ENCODE measurements at places on chromosomes 6 and 20.

GRCh38 chr6:99560668-99561067 lies 7.8 kb downstream of the CCNC start:
- DNase-seq: no peak

- peak; percentile 18 for DNase-seq
Observed at GRCh38 chr20:14384416-14385175, 47.2 kb upstream of the FLRT3 start.

GRCh38 chr6:109342506-109342905 lies 39.8 kb downstream of the CD164 start:
- DNase-seq: no peak

DNA sequence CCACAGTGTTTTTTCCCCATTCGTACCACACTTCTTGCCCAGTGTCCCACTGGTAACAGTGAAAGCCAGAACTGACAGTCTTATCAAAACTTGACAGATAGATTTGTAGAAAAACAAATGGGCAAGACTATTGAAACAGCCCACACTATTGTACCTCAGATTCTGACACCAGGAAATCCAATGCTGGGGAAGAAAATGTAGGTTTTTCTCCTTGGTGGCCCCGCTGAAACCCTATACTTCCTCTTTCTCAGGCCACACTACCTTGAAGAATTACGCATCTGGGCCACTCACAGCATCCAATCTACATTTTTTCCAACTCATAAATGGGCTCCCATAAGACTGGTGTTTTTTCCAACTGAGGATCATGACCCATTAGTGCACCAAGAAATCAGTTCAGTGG lies 90.9 kb upstream of the HDDC2 start:
- no peak for DNase-seq

DNA sequence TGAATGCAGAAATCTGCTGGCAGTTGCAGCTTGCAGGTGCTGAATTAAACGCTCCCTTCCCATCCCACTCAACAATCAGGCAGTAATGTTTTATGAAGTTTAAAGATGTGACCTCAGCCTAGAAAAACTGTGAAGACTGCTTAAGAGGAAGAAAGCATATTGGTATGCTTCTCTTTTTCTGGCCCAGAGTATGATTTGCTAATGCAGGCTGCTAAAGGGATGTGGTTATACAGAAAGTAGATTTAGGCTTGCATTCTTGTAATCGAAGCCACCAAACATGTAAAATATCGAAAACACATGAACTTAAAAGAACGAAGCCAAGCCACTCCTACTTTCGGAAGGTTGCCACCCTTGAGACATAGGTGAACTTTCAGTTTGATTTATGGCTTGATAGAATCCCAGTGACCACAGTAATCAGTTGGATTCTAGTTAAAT lies 40.7 kb downstream of the MAP3K5 start:
- no peak for DNase-seq

DNA sequence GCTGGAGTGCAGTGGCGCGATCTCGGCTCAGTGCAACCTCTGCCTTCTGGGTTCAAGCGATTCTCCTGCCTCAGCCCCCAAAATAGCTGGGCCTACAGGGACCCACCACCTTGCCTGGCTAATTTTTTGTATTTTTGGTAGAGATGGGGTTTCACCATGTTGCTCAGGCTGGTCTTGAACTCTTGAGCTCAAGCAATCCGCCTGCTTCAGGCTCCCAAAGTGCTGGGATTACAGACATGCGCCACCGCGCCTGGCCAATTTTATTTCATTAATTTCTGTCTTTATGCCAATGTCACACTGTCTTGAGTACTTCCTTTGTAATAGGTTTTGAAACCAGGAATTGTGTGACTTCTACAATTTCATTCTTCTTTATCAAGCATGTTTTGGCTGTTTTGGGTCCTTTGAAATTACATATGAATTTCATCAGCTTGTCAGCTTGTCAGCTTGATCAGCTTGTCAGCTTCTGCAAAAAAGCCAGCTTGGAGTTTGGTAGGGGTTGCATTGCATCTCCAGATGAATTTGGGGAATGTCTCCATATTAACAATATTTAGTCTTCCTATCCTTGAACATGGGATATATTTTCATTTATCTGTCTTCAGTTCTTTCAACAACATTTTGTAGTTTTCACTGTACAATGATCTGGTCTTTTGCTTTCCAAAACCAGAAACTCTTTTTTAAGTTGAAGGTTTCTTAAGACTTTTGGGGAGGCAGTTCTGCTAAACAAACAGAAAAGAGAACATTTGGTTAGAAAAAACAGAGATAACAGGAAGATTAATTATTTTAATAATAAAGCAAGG lies 20.8 kb downstream of the ZFAND3 start:
- DNase-seq: no peak

DNA sequence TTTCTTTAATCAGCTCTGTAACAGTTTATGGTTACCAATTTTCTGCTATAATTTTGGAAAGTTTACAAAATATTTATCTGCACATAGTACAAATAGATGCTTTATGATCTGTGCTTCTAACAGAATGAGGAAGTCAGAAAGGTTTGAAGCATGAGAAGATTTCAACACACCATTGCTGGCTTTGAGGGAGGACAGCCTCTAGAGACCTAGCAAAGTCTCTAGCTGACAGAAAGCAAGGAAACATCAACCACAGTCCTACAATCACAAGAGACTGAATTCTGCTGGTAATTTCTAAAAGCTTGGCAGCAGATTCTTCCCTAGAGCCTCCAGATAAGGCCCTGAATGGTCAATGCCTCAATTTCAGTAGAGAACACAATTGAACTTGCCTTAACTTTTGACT lies 750.8 kb upstream of the SLC35B3 start:
- no peak for DNase-seq

GRCh38 chr6:43105538-43106222 lies 29.6 kb downstream of the PTK7 start:
- no peak for DNase-seq

DNA sequence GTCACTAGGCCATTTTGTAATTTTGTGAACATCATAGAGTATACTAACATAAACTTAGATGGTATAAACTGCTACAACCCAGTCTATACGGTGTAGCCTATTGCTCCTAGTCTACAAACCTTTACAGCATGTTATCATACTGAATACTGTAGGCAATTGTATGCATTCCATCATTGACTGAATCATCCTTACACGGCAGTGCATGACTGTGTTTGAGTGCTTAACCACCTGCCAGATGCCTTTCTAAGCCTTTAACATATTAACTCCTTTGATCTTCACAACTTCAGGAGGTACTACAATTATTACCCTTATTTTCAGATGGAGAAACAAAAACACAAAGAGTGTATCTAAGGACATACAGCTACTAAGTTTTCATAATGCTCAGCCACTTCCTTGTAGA lies 14.0 kb downstream of the DPPA5 start:
- DNase-seq: no peak

GRCh38 chr6:137265561-137266308 lies 46.5 kb upstream of the IFNGR1 start:
- DNase-seq: no peak

Data from muscle of arm (tissue), 14 donors.